Transverse colon (tissue), 4 donors: ENCODE measurements at places on chromosomes 6 and 20. TPM values are rescaled to one million over a fixed set of nuclear protein-coding genes. Genes with fewer than 3 reads are reported as not detected.

- DNase-seq = no peak
- no peak overlapping the region for H3K4me3 ChIP-seq
- no peak overlapping the region for H3K27ac ChIP-seq
- H3K27me3 ChIP-seq = no peaks in the 10 kb centered on the region
- H3K36me3 ChIP-seq = no peaks in the 10 kb centered on the region
These were observed 304.1 kb upstream of the TCF21 start for GRCh38 chr6:133584823-133585222.

DNA sequence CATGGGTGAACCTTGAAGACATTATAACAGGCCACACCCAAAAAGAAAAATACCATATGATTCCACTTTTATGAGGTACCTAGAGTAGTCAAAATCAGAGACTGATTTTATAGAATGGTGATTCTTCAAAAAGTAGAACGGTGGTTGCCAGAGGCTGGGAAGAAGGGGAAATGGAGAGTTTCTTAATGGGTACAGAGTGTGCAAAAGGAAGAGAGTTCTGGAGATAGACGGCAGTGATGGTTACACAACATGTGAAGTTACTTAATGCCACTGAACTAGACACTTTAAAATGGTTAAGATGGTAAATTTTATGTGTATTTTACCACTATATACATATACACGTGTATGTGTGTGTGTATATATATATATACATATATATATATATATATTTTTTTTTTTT lies 80.8 kb downstream of the PRND start:
- H3K27ac ChIP-seq = peak overlapping the region; percentile 8
- peaks cover 4% of the 10 kb centered on the region for H3K36me3 ChIP-seq
- no peak for DNase-seq
- H3K4me1 ChIP-seq = no peaks in the 10 kb centered on the region

Gene HLA-DRA
- 37.0 TPM for total RNA-seq

Gene ADGB
- total RNA-seq = 4.3 TPM

DNA sequence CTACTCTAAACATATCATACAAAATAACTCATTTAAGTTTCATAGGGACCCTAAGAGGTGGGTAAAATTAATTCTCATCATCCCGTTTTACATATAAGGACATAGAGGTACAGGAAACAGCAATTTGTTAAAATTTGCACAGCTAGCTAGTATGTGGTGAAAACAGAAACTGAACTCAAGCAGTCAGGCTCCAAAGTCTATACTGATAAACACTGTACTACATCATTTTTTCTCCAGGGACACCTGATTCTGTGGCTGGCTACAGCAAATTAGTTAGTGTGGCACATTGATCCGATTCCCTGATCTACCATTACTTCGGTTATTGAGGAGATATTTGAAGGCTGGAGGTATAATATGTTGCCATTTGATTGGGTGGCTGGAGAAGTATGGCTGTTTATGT lies 36.2 kb upstream of the E2F3 start:
- no peaks in the 10 kb centered on the region for H3K36me3 ChIP-seq
- H3K4me3 ChIP-seq = no peak overlapping the region
- H3K4me1 ChIP-seq = no peaks in the 10 kb centered on the region
- DNase-seq = no peak
- no peak overlapping the region for H3K27ac ChIP-seq
- no peaks in the 10 kb centered on the region for H3K27me3 ChIP-seq

Gene PRR18
- not detected for total RNA-seq

GRCh38 chr6:105428342-105428957 lies 25.6 kb upstream of the PREP start:
- no peaks in the 10 kb centered on the region for H3K27me3 ChIP-seq
- no peak overlapping the region for H3K4me3 ChIP-seq

Gene ENPP5
- total RNA-seq = 5.5 TPM

GRCh38 chr6:141244366-141244765 lies 888.4 kb upstream of the GJE1 start:
- H3K4me1 ChIP-seq = no peaks in the 10 kb centered on the region
- DNase-seq = no peak
- H3K27ac ChIP-seq = no peak overlapping the region
- no peaks in the 10 kb centered on the region for H3K27me3 ChIP-seq
- H3K4me3 ChIP-seq = no peak overlapping the region

Gene RIPPLY2
- not detected for total RNA-seq

DNA sequence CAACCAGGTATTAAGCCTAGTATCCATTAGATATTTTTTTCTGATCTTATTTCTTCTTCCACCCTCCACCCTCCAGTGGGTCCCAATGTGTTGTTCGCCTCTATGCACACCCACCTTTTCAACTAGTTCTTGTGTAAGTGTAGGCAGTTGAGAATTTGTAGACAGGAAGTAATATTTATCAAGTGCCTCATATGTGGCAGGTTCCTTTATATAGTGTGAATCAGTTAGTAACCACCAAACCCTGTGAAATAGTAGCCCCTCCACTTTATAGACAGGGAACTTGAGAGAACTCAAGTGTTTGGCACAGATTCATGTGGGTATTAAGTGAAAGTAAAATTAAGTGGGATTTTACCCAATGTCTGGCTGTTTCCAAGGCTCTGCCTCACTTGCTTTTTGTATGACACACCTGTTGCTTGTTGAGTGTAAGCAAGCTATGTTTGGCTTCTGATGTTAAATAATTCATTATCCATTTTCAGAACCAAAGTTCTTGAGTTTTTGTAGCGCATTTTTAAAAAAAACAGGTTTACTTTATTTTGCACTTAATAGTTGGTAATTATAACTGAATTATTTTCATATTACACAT lies 24.8 kb downstream of the AFDN start:
- H3K36me3 ChIP-seq = no peaks in the 10 kb centered on the region
- H3K4me1 ChIP-seq = peaks cover 11% of the 10 kb centered on the region

DNA sequence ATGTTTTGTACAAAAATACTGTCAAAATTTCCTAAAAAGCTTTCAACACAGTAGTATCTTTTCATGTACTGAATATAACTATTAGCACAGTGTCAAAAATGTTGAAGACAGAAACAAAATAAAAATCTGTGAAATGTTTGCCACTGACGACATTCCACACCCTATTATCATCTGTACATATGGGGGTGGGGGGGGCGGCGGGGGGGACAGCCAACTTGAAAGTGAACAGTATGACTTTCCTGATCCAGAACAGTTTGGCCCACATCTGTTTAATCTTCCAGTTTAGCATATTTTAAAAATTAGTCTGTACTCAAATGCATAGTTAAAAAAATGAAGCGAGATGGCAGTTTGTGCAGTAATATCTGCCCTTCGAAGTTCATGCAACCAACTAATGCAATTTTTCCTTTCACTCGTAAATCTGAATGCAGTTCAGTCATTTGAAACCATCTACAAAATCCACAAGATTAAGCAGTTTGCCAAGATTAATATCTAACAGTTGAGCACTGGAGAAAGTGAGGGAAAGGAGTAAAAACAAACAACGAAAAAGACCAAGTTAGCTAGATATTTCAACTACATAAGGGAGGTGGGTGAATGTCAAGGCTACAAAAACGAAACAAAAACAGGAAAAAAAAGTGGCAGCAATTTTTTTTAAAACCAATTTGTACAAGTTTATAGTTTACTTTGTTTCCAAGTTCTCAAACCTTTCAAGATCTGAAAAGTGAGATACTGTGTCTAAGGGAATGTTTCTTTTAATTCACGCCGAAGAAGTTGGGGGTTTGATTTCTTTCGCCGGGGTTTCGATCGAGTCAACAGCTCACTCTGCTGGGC lies 1.9 kb downstream of the CITED2 start:
- H3K4me3 ChIP-seq = peak overlapping the region; percentile 86
- H3K27me3 ChIP-seq = no peaks in the 10 kb centered on the region
- peaks cover 43% of the 10 kb centered on the region for H3K4me1 ChIP-seq
- DNase-seq = no peak

DNA sequence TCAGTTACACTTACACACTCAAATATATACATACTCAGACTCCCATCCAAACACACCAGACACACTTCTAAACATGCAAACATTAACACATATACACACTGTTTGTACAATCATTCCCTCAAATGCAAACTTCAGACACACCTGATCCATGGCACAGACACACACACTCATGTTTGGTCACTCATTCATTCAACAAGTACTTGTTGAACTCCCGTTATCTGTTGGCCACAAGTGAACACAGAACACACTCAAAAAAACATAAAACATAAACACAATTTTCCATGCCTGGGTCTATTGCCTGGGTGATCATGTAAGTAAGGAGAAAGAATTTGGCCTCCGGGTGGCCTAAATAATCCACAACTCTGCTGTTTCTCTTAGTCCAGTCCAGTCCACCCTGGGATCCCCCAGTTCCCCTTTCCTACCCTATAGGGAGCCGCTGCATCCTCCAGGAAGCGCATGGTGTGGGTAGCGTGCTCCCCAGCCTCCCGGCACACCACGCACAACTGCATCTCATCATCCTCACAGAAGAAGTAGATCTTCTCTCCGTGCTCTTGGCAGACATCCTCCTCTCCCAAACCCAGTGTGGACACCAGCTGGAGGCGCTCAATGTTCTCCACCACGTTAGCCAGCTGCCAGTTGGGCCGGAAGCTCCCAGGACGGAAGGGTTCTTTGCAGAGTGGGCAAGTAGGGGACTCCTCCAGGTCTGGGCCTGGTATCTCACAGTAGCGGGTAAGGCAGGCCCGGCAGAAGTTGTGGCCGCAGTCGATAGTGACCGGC lies 815 bp downstream of the TRIM10 start:
- no peaks in the 10 kb centered on the region for H3K4me1 ChIP-seq
- no peaks in the 10 kb centered on the region for H3K36me3 ChIP-seq
- no peak overlapping the region for H3K4me3 ChIP-seq
- no peak overlapping the region for H3K27ac ChIP-seq
- no peak for DNase-seq

DNA sequence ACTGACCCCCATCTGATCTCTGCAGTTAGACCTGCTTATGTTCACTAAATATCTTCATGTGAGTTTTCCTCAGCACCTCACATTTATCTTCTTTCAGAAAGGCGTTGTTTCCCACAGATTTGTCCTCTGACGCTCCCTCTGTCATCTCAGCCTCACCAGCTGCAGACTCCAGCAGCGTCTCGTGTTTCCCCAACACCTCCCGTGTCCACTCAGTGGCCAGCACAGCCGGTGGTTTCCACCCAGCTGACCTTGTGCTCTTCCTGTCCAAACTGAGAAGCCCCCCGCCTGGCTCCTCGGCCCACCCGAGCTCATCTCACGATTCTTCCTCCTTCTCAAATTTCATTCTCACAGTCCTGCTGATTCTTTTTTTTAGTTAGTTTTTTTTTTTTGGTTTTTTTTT lies 12.5 kb downstream of the ERMARD start:
- no peak overlapping the region for H3K4me3 ChIP-seq
- no peaks in the 10 kb centered on the region for H3K27me3 ChIP-seq
- H3K36me3 ChIP-seq = peaks cover 35% of the 10 kb centered on the region
- H3K4me1 ChIP-seq = no peaks in the 10 kb centered on the region
- no peak for DNase-seq
- no peak overlapping the region for H3K27ac ChIP-seq

DNA sequence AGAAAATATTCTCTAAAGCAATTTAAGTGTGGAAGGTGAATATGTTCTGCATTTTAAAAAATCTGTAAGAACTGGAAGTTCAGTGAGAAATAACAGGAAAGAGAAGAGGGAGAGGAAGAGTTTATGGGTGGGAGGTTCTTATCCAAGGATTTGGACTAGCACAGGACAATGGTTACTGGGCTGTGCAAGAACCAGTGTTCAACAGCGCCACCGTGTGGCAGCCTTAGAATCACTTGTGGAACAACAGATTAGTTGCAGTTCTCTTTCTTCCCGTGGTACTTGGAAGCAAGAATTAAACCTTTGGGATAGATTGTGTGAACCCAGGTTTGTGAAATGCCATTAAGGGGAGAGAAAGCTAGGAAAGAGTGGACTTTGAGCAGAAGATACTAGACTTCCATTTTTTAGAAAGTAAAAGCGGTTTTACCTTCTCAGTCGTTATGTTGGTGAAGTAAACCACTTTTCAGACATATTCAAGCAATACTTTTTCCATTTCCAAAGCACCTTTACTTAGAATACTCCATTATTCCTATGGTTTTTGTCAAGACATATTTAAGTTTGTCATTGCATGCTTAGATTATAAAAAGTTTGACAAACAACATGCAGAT lies 436.7 kb downstream of the RNF144B start:
- DNase-seq = no peak
- H3K4me3 ChIP-seq = no peak overlapping the region
- H3K27ac ChIP-seq = no peak overlapping the region
- no peaks in the 10 kb centered on the region for H3K36me3 ChIP-seq
- H3K27me3 ChIP-seq = no peaks in the 10 kb centered on the region

GRCh38 chr20:17648791-17649730 lies 33.0 kb downstream of the RRBP1 start:
- no peak overlapping the region for H3K4me3 ChIP-seq
- peak overlapping the region; percentile 26 for H3K27ac ChIP-seq
- peaks cover 64% of the 10 kb centered on the region for H3K4me1 ChIP-seq
- no peaks in the 10 kb centered on the region for H3K27me3 ChIP-seq
- no peaks in the 10 kb centered on the region for H3K36me3 ChIP-seq
- peak; percentile 69 for DNase-seq

DNA sequence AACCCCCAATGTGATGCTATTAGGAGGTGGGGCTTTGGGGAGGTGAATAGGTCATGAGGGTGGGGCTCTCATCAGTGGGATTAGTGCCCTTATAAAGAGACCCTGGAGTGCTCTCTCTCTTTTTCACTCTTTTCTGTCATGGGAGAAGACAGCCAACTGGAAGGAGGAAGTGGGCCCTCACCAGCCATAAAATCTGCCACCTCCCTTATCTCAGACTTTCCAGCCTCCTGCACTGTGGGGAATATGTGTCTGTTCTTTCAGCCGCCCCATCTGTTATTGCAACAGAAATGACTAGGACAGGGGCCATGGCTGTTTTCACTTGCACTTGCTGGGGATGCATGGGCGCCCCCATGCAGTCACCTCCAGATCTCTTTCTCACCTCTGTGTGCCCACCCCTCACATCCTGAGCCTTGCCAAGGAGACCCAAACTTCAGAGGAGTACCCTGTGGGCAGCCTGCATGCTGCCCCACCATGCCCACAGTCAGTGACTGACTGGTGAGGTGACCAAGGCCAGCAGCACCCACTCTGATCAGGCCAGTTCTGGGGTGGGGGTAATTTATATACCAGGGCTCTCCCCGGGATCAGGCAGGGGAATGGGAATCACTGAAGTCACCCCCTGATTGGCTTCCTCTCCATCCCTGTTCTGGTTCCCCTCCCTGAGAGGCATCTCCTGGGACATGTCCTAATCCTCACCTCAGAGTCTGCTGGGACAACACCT lies 118.4 kb downstream of the ANKRD60 start:
- no peaks in the 10 kb centered on the region for H3K4me1 ChIP-seq
- H3K27me3 ChIP-seq = no peaks in the 10 kb centered on the region
- H3K4me3 ChIP-seq = no peak overlapping the region
- no peaks in the 10 kb centered on the region for H3K36me3 ChIP-seq
- H3K27ac ChIP-seq = no peak overlapping the region
- no peak for DNase-seq
